Fibroblast of skin of right biceps (primary cell): ENCODE measurements at places on chromosomes 1 and 21.

- DNase-seq, result no peak
These were observed 9.0 kb downstream of the BTBD19 start for GRCh38 chr1:44817307-44817706.

DNA sequence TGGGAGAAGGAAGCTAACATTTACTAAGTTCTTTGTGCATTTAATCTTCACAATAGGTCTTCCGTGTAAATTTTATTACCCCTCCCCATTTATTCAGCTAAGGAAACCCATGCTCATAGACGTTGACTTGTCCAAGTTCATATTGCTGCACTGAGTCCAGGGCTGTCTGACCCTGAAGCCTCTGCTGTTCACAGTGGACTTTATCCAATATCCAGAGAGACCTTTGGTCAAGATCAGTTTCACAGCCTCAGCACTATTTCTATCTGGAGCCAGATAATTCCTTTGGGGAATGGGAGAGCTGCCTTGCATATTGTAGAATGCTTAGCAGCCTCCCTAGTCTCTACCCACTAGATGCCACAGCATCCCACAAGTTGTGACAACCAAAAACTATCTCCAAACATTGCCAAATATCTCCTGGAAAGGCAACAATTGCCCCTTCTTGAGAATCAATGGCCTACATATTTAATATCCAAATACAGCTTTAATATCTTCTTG lies 26.4 kb downstream of the ILDR2 start:
- no peak for DNase-seq

DNA sequence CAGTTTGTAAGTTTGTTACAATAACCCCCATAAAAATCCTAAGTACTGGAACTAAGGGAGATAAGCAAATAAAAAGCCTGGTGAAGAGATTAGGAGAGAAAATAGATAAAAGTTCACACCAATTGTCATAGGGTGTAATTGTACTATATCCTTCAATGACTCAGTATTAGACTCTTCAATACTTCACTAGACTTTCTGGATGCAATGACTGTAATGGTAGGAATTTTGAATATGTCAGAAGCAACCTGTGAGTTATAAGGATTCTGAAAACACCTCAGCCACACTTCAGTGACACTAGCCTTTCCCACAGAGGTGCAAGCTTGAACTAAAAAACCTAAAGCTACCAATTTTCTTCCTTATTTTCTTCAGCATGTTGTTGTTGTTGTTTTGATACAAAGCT lies 147.9 kb downstream of the PTGER3 start:
- DNase-seq, result peak; percentile 7

DNA sequence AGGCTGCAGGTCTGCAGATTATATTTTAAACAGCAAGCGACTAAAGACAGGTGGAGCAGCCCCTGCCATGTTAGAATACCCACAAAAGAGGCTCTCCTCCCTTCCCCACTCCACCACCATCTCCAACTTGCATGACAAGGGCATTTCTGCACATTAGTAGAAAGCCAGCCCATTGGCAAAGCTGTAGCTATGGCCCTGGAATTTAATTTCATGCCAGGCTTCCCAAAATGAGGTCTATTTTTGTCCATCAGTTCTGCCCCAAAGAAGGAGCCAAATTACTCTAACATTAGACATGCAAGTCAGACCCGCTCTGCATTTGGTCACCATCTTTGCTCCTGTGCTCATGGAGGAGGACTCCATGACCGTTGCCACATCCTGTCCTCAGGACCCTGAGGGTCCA lies 115.2 kb downstream of the LAMC2 start:
- no peak for DNase-seq

DNA sequence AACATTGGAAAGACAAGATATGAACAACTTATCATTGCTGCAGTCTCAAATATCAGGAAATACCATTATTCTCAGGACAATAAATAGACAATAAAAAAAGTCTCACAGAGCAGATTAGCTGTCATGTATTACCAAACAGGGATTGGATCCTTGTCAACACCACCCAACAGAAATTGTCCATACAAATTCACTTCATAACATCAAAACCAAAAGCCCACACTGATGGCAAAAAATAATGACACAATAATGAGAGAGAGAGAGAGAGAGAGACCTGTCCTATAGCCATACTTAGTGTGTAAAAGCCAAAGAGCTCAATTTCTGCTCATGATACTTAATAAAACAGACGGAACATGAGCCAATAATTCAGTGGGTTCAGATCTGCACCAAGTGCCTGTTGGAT lies 96.5 kb downstream of the PPIAL4G start:
- DNase-seq, result no peak
